ENCODE measurements at places on chromosomes 3 and 15.
A peak's percentile ranks its signal among the peaks of the same experiment; 100 is the strongest.

DNA sequence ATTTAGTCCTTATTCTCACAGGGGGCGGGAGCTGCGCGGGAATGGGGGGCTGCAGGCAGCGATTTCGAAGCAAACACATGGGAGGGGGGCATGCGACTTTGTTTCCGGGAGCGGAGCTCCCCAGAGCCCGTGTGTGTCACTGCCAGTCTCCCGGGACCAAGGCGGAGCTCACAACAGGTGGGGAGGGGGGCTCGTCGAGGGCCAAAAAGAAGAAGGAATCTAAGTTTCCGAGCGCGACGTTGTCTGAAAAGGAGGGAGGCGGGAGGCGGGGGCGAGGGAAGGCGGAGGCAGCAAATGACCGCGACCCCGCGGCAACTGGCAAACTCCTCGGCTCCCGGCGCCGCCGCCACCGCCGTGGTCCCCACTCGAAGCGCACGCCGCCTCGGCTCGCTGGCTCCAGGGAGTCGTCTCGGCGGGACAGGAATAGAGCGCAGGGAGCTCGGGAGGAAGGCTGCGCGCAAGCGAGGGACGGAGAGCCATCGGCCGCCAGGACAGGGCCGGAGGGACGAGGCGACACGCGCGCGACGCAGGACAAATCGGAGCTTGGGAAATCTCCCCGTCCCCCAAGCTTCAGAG is 1.4 kb downstream of the FOXP1 start:
- peak overlapping the region; percentile 85 for H3K4me3 ChIP-seq
- peak; percentile 17 for DNase-seq
- no peaks in the 10 kb centered on the region for H3K27me3 ChIP-seq
- H3K4me1 ChIP-seq: peaks cover 14% of the 10 kb centered on the region
- H3K27ac ChIP-seq: peak overlapping the region; percentile 96

GRCh38 chr3:54882129-54882833 is 45.6 kb downstream of the LRTM1 start:
- H3K27me3 ChIP-seq: no peaks in the 10 kb centered on the region
- DNase-seq: no peak
- no peak overlapping the region for H3K27ac ChIP-seq

DNA sequence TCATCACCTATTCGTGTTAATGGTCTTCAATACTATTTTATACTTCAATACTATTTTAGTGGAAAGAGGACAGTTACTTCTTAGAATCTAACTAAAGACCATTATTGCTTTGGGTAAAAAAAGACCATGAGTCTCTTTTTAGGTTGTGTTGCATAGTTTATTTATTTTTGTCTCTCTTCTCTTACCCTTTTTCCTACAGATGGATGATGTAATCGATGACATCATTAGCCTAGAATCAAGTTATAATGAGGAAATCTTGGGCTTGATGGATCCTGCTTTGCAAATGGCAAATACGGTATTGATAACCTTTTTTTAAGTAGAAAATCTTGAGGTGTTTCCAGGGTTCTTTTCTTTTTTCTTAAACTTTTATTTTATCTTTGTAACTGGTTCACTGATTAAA is 58.5 kb upstream of the SAMMSON start:
- no peak overlapping the region for H3K4me3 ChIP-seq
- no peak overlapping the region for H3K27ac ChIP-seq
- no peak for DNase-seq
- no peaks in the 10 kb centered on the region for H3K36me3 ChIP-seq

- H3K4me1 ChIP-seq: no peaks in the 10 kb centered on the region
- H3K27ac ChIP-seq: no peak overlapping the region
- no peak overlapping the region for H3K4me3 ChIP-seq
- H3K27me3 ChIP-seq: no peaks in the 10 kb centered on the region
- DNase-seq: no peak
- no peaks in the 10 kb centered on the region for H3K36me3 ChIP-seq
Measured at GRCh38 chr3:79366414-79366813, 401.4 kb downstream of the ROBO1 start.

DNA sequence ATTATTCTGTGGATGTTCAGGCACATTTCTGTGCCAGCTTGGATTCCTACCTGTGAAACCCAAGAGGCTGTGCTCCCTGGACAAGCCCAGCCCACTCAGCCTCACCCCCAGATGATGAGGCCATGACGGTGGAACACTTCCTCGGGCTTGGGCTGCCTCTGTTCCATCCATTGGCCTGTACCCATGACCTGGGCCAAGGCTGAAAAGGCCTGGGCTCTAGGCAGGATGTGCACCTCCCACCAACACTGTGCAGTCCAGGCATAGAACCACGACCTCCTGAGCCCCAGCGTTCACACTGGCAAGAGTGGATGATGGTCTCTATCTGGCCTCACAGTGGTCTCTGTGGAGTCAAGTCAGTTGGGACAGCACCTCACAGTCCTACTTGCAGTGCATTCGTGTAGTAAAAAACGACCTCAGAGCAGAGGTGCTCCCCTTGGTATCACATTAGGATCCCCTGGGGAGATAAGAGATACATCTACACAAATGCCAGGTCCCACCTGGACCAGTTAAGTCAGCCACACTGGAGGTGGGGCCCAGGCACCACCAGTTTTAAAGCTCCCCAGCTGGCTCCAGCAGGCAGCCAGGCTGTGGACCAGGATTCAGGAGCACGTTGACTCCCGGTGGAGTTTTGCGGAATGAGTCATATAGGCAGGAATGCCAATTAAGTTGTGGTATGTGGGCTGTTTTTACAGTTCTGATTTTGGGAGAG is 39.0 kb upstream of the IGF1R start:
- DNase-seq: no peak
- no peak overlapping the region for H3K4me3 ChIP-seq
- H3K27me3 ChIP-seq: no peaks in the 10 kb centered on the region
- H3K4me1 ChIP-seq: no peaks in the 10 kb centered on the region
- H3K27ac ChIP-seq: no peak overlapping the region

DNA sequence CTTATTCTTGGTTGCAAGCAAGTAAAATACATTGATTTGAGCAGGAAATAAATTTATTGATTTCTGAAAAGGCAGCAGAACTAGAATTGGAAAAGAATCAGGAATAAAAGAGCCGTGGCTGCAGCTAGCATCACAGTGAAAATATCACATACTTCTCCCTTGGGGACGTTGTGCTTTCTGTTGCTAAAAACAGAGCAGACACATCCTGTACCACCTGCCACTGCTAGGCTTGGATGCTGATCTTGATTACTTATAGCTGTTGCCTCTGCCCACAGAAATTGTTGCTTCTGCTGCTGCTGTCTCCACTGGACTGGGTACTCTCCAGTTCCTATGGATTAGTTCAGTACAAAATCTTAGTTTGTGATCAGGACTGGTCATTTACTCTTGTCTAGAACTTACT is 283.8 kb downstream of the C3orf38 start:
- H3K4me1 ChIP-seq: no peaks in the 10 kb centered on the region
- DNase-seq: no peak
- H3K27me3 ChIP-seq: no peaks in the 10 kb centered on the region
- H3K27ac ChIP-seq: no peak overlapping the region

DNA sequence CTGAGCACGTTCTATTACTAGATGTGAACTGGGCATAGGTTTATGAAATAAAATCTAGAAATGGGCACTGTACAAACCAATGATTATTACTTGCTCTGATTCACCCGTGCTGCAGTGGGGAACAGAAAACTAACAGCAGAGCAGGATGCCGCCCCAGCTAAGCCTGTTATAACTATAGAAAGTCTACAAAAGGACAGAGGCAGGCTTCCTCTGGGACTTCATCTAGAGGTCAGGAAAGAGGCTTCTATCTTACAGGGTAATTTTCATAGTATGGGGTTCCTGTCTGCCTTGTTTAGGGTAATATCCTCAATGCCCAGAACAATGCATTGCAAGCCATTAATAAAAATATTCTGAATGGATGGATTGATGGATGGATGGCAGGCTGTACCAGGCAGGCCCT is 177.0 kb upstream of the TBL1XR1 start:
- no peaks in the 10 kb centered on the region for H3K4me1 ChIP-seq
- H3K27ac ChIP-seq: no peak overlapping the region
- DNase-seq: no peak

GRCh38 chr15:85805420-85805819 is 10.7 kb upstream of the KLHL25 start:
- DNase-seq: no peak
- no peak overlapping the region for H3K27ac ChIP-seq
- H3K4me3 ChIP-seq: no peak overlapping the region
- H3K36me3 ChIP-seq: no peaks in the 10 kb centered on the region

- H3K27me3 ChIP-seq: peaks cover 3% of the 10 kb centered on the region
- H3K36me3 ChIP-seq: no peaks in the 10 kb centered on the region
- H3K4me3 ChIP-seq: peak overlapping the region; percentile 51
Measured at GRCh38 chr3:165196577-165197480, 645 bp upstream of the SLITRK3 start.

Data from ascending aorta (tissue), 2 donors.